ENCODE measurements at places on chromosomes 6 and 20.

GRCh38 chr20:23540624-23541023 is 27.7 kb downstream of the CST9L start:
- DNase-seq: no peak

DNA sequence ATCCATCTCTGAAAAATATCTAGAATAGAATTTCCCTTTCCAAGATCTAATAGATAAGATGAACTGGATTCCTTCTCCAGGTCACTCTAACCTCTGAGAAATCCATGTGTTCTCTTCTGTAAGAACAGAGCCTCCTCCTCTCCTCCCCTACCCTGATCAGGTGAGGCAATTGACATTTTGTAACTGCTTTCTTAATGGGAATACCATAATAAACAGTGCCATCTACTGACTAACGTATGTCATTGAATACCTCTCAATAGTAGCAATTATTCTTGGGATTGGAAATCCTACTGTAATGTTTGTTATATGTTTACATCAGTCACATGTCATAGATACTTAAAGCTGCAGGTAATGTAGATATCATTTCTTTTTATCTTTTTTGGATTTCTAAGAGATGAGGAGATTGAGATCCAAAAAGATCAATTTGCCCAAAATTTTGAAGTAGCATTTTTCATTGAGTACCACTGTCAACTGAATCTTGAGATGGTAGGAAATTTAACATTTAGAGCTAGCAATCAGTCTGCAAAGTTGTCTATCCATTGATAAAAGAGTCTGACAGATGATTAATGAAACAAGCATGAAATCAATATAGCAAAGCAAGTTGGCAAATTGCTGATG is 365.8 kb upstream of the HSF2 start:
- peak; percentile 34 for DNase-seq

- no peak for DNase-seq
Measured at GRCh38 chr6:37495244-37495934, 4.3 kb downstream of the CCDC167 start.

DNA sequence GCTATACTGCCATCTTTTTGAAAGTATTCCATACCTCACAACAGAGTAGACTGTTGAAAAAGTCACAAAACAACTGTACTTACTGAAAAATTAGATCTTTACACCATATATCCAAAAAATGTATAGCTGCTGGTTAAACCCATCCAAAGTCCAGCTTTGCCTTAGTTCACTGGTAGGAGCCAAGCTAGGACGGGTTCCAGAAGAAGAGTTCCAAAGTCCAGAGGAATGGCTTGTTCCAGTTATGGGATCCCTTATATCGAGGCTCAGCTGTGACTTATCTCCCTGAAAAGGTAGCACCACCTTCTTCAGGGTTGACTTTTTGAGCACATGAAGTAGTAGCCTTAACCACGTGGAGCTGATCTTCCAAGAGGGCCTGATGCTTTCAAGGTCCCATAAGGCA is 236.3 kb upstream of the FLRT3 start:
- no peak for DNase-seq

- no peak for DNase-seq
Measured at GRCh38 chr20:24304291-24304690, 165.1 kb upstream of the SYNDIG1 start.

DNA sequence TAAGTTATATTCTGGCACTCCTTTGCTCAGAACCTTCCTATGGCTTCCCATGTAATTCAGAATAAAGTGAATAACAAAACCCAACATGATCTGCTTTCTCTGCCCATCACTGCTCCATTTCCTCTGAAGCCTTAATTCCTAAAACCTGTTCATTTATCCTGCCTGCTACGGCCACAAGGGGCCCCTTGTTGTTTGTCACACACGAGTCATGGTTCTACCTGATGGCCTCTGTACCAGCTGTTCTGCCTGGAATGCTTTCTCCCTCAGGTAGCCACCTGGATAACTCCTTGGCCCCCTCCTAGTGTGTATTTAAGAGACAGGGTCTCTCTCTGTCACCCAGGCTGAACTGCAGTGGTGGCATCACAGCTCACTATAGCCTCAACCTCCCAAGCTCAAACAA is 26.8 kb downstream of the ERGIC3 start:
- no peak for DNase-seq

DNA sequence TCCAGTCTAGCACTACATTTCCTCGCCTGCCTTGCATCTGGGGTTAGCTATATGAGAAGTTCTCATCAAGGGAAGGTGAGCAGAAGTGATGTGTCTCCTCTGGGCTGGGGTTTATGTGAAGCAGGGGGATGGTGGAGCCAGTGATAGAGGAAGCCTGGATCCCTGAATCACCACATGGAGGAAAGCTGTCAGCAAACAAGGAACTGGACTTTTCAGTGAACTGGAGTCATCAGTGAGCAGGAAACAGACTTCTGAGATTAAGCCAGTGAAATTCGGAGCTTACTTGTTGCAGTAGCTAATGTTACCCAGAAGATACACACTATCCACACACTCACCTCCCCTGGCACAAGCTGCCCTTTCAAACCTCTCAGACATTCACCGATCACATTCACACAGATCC is 13.4 kb upstream of the TOX2 start:
- DNase-seq: no peak

DNA sequence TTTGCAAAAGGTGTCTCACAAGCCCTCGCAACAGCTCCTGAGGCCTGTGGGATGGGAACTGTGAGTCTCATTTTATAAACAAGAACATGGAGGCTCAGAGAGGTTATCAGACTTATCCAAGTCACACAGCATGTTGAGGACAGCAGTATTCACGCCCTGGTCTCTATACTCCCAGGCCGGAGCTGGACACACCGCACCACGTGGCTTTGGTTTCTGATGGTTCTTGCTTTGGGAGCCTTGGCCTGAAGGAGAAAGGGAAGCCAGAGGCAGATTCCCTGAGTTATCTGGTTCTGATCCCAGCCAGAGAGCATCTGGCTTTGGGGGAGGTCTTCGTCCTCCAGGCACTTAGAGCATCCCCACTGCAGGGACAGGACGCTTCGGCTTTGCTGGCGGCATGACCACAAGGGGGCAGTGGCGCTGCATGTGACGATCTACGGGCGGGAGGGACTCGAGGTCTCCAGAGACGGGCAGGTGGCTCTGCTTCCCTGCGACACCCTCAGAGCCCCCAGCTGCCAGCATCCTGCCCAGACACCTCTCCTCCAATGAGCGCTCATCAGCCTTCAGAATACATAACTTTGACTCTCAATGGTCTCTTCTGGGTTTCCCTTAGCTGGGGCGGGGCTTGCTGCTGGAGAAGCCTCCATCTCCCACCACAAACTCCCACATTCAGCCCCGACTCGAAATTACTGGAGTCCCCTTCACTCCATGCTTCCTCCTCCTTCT is 51.4 kb upstream of the SAYSD1 start:
- peak; percentile 28 for DNase-seq

DNA sequence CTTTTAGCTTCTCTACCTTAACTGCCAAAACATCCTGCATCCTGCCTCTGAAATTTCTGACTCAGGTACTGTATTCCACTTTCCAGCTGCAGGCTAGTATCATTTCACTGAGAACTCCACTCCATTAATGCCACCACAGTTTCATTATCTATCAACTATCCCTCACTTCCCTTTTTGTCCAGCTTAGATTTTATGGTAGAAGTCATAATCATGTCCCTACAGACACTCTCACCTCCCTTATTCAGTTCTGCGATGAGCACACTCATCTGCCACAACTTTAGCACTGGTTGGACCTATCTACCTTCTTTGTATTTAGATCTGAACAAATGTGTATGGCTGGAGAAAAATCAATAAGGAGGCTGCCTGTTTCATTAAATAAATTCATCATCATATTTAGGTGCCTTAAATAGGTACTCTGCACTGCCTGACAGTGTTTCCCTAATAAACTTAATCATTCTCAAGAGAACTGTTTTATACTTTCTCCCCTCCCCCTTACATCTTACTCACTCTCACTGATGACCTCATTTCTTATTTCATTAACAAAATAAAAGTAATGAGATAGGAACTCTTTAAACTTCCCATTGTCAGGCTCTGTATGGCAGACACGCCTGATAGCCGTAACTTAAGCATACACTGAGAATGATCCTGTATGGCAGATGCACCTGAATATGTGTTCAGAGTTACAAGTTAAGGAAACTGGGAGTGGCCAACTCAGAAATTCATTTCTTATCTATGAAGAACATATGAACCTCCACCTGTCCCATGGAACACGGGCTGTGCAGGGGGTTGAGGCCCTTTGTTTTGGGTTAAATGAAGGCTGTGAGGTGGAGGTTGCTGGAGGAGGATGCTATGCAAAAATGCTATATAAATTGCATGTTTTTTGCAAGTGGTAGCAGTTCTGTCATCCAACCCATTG is 95.3 kb upstream of the MAN1A1 start:
- no peak for DNase-seq

All from caudate nucleus (tissue), 63 donors.